ENCODE measurements at places on chromosomes 1 and 21.
A peak's percentile ranks its signal among the peaks of the same experiment; 100 is the strongest.

- DNase-seq: no peak
These were observed 11.5 kb downstream of the GPR3 start for GRCh38 chr1:27403931-27404330.

DNA sequence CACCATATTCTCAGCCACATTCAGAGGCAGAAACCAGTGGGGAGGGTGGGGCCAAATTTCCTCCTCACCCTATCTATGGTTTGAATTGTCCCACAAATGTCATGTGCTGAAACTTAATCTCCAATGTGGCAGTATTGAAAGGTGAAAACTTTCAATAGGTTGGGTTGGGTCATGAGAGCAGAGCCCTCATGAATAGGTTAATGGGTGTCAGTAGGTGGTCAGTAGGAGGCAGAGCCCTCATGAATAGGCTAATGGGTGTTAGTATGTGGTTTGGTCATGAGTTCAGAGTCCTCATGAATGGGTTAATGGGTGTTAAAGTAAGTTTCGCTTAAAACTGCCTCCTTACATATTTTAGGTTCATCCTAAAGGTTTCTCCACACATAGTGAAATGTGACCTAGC is 170.0 kb downstream of the FCRL5 start:
- DNase-seq: no peak

GRCh38 chr1:161921990-161922389 is 101.7 kb downstream of the OLFML2B start:
- DNase-seq: no peak

GRCh38 chr1:107140703-107141490 is at the start of gene NTNG1:
Gene NTNG1 (plus strand): TSS chr1:107141039.
- DNase-seq: peak; percentile 22

DNA sequence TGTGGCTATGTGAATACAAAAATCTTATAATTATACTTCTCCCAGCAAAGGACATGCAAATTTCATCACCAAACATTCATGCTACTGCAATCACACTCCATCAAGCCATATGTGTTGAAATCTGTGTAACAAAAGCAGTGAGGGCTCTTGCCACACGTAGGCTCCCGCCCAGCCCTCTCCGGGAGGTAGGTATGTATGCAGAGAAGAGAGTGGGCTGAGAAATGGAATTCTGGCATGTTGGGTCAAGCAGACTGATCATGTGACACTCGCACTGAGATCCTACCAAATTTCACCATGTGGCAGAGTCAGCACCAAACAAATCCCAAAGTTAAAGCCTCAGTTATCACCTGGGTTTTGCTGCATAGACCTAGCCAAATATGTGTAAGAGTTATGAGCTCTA is 49.7 kb downstream of the APP start:
- no peak for DNase-seq

DNA sequence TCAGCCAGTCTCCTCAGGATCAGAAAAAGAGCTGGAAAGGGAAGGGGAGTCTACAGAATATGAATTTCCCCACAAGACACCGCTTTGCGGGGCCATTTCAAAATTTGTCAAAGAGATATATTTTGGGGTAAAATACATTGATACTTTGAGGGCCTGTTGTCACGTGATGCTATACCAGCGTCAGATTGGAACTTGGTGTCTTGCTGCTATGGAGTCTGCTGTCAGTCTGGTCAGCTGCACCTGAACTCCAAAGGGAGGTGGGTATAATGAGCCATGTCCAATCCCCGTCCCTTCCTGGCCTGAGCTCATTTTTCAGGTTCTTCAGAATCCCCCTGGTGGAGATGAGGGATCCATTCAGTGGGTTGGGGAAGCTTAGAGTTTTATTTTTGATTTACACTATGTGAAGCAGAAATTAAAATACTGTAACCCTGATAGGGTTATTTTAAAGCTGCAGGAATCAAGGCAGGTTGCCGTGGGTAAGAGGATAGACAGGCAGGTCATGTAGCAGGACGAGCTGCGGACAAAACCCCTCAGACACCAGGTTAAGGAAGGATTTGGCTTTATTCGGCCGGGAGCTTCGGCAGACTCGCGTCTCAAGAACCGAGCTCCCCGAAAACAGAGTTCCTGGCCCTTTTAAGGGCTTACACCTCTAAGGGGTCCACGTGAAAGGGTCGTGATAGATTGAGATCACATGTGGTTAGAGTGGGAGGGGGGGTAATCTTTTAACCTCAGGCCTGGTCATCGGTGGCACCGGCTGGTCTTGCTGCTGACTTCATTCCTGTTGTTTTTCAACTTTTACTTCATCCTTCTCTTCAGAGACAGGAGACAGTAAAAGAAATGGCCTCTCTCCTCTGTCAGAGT is 2.2 kb upstream of the POFUT2 start:
- no peak for DNase-seq

GRCh38 chr1:174479281-174479680 is 31.5 kb downstream of the GPR52 start:
- DNase-seq: no peak

GRCh38 chr1:164591858-164592257 is 32.9 kb downstream of the PBX1 start:
- DNase-seq: no peak

- DNase-seq: no peak
These were observed 151.9 kb downstream of the CASZ1 start for GRCh38 chr1:10644307-10645128.

GRCh38 chr1:107200631-107201030 is 59.8 kb downstream of the NTNG1 start:
- no peak for DNase-seq

DNA sequence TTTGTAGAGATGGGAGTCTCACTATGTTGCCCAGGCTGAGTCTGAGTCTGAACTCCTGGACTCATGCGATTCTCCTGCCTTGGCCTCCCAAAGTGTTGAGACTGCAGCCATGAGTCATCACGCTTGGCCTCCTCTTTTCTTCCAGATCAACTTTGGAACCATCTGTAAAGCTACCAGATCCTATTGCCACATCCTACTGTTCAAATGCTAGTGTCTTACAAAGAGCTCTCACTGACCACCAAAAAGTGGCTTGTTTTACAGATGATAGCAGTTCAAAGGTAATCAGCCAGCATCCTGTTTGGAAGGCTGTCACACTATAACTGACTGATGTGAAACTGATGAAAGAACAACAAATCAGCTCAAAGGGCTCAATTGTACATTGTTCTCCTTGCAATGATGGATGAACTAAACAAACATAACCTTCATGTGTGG is 221.6 kb downstream of the AKT3 start:
- DNase-seq: no peak

DNA sequence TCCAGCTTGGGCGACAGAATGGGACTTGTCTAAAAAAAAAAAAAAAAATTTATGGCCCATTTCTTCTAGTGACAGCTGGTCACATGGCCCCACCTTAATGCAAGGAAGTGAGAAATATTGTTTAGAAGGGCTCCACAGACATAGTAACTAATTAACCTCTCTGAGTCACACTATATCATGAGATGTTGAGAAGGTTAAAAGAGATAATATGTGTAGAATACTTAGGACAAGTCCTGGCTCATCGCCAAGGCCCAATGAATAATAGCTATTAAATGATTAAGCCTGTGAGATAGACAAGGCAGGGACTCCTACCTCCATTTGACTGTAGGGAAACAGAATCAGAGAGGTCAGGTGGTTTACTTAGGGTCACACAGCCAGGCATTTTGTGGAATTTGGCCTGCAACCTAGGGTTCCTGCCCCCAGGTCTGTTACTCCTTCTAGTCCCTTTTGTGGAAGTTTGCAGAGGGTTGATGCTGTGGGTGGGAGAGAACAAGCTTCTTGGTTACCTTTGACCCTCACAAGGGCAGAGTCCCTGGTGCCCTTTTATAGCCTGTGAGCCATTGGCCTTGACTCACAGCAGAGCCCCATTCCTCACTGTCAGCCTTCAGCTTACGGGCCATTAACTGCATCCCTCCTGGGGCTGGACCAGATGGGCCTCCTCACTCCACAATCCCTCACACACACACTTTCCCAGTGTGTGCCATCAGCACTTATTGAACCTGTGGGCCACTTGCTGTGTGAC is 48.5 kb downstream of the OPRD1 start:
- DNase-seq: no peak

DNA sequence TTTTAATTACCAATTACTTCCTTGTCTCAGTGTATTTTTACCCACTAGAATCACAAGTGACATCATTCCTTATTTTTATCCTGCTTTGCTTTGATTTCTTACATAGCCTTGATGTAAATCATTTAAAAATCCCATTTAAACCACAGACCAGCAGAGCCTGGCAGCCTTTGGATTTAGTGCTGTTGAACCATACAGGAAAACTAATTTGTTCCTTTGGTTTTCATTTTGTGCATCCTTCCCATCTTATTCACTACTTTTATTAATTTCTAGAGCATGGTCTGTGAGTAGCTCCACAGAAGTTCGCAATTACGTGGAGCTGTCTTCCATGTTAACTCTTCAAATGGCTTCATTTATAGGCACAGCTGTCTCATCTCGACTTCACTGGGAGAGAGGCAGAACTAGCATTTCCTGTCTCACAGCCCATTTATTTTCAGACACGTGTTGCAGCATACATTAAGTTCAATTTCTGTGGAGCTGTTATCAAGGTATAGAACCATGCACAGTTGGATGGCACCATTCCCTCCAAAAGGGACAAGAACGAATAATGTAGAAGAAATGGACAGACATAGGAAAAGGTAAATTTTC is 235.3 kb downstream of the MRPL39 start:
- no peak for DNase-seq

DNA sequence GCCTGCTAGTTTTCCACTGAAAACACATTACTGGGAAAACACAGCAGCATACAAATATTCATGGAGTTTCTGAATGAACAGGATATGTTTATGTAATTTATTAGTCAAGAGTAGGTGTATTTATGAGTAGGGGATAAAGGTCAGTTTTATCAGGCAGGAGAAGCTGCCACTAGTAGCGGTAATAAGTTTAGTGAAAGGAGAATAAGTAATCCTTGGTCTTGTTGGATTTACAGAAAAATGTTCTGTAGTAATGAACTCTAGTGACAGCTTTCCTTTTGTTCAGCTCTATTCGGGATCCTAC is 1.2 kb downstream of the MAST2 start:
- DNase-seq: no peak

- DNase-seq: peak; percentile 45
These were observed 101.5 kb upstream of the RUNX3 start for GRCh38 chr1:25031601-25031965.

DNA sequence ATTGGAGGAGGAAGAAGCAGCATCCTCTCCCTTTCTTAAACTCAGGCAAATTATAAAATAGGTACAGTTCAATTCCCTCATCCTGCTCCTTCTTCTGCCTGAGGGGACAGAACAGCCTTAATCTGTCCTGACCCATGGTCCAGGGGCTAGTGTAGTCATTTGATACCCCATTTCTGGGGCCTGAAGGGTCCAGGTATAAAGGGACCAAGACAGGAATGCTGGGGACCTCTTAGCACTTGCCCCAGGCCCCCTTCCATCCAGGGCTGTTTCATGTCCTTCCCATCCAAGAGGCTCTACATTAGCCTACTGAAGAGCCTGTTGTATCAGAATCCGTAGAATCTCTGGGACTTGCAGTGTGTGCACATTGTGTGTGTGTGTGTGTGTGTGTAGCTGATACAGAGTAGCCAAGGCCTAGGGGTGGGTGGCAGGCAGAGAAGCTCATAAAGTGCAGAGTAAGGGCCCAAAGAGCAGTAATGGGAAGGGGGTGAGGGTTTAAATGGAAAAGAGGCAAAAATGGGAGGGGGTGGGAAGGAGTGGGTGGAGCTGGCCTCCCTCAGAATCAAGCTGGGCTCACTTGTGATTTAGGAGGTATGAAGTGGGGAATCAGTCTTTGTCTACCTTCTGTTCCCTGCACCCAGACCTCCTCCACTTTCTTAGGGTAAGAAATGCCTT is 32.4 kb downstream of the RUNX1 start:
- no peak for DNase-seq

GRCh38 chr1:110346690-110347089 is 7.5 kb downstream of the RBM15 start:
- DNase-seq: no peak

DNA sequence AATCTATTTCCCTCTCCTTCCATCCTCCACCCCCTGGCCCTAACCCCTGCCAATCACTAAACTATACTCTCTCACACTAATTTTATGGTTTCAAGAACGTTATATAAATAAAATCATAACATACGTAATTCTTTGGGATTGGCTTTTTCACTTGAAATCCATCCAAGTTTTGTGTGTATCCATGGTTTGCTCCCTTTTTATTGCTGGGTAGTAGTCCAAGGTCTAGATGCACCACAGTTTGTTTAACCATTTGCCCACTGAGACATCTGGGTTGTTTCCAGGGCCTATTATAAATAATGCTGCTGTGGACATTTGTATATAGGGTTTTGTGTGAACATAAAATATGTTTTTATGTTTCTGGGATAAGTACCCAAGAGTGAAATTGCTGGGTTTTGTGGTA is 61.4 kb downstream of the TEX35 start:
- DNase-seq: no peak

GRCh38 chr1:84366786-84367185 is 31.5 kb upstream of the DNASE2B start:
- no peak for DNase-seq

DNA sequence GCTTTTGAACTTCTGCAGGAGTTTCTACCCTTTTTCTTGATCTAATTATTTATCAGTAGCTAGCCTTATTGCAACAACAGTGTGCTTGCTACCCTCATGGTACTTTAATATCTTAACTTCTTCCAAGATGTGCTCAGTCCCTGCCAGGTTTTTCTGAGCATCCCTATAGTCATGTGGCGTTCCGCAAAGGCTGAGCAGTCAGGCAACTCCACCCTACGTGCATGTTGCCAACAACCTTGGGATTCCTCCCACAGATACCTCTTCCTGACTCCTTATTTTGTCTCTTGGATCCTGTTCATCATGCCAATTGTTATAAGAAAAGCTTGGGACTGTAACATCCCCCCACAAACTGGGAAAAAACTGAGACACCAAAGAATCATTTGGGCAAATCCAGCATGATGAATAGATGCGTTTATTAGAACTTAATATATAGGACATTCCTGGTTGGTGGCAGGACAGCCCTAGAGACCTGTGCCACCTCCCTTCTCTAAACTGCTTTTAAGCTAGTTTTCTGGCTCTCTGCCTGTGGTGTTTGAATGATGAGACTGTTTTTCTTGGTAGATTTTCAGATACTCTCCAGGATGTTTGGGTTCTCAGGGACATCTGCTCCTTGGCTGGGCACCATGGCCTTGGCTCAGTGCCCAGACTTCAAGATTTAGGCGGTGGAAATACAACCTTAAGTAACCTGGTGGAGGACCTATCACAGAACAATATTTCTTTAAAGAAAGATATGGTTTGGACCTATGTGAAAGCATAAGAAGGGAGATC is 27.1 kb upstream of the KCTD3 start:
- DNase-seq: no peak

- DNase-seq: no peak
These were observed 27.6 kb downstream of the FAAH start for GRCh38 chr1:46421739-46422138.

DNA sequence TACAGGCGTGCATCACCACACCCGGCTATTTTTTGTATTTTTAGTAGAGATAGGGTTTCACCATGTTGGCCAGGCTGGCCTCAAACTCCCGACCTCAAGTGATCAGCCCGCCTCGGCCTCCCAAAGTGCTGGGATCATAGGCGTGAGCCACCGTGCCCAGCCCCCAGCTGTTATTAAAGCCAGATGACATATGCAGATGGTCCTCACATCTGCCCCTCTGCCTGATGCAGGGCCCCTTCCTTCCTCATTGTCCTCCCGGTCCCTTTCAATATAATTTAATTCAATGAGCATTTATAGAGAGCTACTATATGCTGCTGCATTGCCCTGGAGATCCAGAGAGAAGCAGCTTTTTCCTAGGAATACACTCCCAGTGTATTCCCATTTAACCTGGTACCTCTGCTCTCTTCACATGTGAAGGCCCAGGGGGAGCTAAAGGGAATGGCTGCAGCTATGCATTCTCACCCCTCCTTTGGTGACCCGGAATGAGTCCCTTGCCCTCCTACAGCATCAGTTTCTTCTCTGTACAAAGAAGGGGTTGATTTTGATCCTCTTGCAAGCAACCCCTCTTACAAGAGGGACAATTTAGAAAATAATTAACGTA is 55.6 kb downstream of the L1TD1 start:
- DNase-seq: no peak

Measured in activated CD4-positive, alpha-beta T cell treated with anti-CD3 and anti-CD28 coated beads for 4 hours (primary cell).